Keratinocyte (primary cell): ENCODE measurements at places on chromosomes 12 and 14.
A peak's percentile ranks its signal among the peaks of the same experiment; 100 is the strongest.

GRCh38 chr12:11618046-11618445 is 31.4 kb upstream of the ETV6 start:
- no peak for DNase-seq

GRCh38 chr14:101507836-101508150 is 53.5 kb upstream of the DIO3 start:
- DNase-seq = no peak

DNA sequence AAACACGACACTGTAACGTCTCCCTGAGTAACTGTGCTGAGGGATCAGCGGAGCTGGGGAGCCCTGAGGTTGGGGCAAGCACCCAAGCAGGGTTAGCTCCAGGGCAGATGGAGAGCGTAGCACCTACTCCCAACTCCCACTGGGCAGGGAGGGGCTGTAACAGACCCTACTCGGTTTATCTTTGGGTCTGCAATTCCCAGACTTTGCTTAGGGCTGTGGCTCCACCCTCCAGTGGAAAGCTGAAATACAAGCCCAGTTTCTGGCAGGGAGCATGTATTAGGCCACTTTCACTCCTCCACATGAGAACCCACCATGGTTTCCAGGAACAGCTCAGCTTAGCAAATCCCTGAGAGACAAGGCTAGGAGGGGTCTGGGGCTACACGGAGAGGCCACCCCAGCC is 17.3 kb upstream of the TC2N start:
- DNase-seq = no peak

- DNase-seq = no peak
Measured at GRCh38 chr14:47543459-47543858, 131.9 kb downstream of the MDGA2 start.

DNA sequence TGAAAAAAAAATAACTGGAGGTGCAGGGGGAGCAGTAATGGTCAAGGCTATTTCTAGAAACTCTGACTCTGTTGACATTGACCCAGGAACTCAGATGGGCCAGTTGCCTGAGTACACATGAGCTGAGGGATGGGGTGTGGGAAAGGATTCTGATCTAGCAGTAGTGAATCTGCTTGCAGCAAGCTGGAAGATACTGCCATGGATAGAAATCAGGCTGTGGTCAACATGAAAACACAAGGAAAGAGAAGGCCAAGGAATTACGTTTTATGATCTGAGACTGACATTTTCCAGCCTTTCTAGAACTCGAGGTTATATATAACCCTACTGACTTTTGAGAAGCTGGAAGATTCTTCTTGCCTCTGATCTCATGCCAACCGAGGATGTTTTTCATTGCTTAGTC is 90.0 kb downstream of the ANO6 start:
- no peak for DNase-seq

DNA sequence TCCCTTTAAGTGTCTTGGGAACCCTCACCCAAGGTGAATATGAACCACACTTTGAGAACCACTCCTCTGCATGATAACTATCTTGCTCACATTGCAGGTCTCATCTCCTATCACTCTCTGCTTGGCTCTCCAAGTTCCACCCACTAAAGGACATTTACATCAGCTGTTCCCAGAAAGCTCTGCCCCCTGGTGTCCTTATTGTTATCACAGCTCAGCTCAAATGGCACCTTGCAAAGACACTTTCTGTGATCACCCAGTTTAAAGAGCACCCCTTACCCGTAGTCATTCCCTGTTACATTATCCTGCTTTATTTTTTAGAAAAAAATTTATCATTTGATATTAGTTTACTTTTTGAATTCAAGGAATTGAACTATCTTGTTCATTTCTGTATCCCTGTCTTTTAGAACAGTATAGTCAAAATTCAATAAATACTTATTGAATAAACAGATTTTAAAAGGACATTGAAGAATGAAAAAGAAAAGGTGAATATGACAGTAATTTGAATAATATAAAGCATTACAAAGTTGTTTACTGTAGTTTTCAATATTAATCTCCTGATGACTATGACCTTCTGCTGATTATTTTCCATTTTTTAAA is 20.5 kb upstream of the GUCY2C start:
- DNase-seq = peak; percentile 23

- DNase-seq = no peak
Measured at GRCh38 chr14:89853936-89854693, 100.4 kb downstream of the EFCAB11 start.

DNA sequence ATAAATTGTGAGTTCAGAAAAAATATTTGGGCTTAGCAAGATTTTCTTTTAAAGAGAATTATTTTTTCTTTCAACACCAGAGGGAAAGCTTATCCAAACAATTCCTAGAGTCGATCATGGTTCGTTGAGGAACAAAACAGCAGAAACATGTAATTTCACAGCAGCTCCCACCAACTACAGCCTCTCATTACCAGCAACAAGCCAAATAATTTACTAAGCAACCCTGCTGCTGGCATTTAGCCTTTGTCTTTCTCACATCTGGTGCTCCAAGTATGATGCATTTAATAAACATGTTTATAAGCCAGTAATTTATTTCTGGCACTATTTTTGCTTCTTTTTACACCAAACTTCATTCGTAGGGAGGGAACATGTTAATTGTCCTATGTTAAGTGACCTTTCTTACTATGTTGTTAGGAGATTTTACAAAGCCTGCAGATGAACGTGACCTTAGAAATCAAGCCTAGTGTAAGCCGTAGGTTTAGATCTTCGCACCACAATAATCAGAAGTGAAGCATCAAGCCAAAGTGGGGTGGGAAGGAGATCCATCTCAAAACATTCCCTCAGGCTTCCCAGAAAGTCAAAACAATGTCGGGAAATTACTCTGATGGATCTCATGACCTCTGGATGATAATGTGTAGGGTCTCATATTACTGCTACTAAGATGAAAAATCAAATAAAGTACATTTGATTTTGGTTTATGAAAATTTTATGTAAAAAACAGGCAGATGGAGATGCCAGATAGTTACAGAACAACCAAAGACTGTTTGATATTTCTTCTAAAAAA is 128.4 kb downstream of the RPAP3 start:
- DNase-seq = no peak

GRCh38 chr12:108076556-108076955 is 52.5 kb upstream of the WSCD2 start:
- DNase-seq = no peak

- DNase-seq = no peak
Measured at GRCh38 chr12:54725233-54725843, 77.2 kb upstream of the DCD start.

DNA sequence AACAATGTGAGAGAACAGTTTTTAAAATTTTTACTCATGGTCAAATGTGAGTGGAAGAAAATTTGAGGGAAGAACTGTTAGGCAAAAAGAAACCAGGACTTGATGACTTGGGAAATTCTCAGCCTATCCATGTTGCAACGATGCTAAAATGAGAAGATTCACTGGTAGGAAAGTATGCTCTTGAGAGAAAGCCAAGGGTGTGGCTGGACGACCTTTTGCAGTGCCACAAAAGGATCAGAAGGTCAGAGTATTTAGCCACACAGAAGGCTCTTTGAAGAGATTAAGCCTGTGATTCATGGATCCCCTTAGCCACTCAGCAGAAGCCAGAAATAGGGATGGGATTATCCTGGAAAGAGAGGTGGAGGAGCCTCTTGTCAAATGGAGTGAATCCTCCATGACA is 336.8 kb downstream of the LRIG3 start:
- DNase-seq = no peak

DNA sequence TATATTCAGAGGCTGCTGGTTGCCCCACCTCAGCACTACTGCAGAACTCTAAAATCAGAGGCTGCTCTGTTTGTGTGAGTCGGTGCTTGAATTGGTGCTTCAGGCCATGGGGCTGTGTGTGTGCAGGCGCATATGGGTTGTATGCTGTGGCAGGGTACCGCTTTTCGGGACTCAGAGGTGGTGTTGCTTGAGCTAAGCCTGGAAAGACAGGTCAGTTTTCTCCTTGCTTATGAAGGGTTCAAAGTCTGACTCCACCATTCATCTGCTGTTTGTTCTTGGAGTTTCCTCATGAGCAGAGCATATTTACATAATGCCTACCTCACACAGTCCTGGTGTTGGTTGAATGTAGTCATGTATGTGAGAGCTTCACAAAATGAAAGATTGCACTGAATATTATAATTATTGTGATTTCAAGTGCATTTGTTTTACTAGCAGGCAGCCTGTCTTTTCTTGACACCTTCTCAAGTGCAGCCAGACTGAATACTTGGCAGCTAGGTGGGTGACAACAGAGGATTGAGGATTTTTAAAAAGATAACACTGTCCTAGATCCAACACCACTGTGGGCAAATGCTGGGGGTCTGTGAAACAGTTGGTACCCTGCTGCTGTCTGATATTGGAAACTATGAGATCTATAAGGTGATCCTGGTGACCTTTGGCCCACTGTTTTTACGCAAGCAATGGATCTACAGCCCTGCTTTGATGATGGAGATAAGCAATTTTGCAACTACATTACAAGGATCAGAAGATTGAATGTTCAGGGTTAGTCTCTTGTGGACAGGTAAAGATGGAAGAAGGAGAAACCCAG is 1.0 kb upstream of the ANG start:
- no peak for DNase-seq

GRCh38 chr12:120264904-120265472 is 542 bp downstream of the PXN start:
- DNase-seq = no peak

DNA sequence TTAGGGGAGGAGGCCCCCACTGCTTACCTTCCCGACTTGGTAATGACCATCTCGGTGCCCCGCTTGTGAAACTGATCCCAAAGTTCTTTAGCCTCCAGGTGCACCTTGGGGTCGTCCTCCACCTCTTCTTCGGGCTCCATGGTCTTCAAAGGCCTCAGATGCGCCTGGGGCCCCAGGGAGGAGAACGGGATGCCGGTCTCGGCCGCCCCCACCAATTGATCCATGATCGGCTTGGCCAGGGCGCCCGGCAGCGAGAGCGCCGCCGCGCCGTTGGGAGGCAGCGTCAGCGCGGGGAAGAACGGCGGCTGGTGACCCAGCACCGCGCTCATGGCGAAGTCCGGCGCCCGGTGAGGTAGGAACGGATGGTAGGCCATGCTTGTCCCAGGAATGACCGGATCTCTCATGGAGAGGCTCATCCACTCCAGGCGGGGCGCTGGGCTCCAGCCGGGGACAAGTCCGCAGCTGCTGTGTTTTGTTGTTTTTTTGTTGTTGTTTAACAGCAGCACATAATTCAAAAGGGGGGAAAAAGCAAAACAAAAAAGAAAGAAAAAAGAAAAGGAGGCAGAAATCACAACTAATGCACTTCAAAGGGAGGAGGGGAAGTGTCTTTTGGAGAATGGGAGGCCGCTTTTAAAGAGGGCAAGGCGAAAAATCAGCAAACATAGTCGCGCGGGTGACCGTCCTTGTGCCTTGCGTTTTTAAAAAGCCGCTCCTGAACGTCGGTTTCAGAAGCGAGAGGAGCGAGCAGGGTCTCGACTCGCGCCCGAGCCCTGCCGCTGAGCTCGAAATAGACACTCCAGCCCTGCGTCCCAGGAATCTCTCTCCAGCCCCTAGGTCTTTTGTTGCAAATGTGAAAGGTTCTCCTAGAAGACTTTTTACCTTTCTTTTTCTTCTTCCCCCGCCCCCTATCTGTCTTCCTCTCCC is 928 bp downstream of the TBX3 start:
- no peak for DNase-seq

- DNase-seq = no peak
Measured at GRCh38 chr12:100720016-100720654, 74.4 kb upstream of the ANO4 start.

- DNase-seq = no peak
Measured at GRCh38 chr14:94058674-94059138, 22.3 kb downstream of the DDX24 start.

DNA sequence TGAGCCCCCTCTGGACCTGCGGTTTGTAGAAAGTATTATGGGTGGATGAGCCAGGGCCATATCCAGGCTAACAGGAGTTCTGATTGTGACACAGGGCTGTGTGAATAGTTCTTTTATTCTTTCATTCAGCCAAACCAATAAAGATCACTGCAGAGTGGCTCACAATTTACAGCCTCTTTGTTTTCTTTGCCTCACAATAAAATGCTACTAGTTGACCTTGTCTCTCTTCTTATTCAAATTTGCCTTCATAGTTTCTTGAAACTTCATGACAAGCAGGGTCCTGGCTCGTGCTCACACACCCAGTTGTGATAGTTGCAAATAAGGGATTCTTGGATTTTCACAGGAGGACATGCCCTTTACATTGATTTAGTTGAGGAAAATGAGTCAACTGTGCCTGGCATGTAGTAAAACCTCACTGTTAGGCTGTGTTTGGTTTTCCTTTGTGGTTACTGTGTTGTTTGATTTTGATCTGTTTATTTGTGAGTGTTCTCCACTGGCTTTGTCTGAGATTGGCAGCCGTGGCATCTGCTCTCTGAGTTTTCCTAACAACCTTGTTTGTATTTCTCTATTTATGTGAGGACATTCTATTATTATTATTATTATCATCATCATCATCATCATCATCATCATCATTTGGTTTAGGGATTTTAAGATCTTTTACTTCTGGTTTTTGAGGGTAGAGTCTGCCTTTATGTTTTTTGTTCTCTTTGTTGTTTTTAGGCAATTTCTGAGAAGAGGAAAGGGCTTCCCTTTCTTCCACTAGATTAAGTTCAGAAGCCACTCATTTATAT is 2.7 kb upstream of the KRT6B start:
- no peak for DNase-seq

DNA sequence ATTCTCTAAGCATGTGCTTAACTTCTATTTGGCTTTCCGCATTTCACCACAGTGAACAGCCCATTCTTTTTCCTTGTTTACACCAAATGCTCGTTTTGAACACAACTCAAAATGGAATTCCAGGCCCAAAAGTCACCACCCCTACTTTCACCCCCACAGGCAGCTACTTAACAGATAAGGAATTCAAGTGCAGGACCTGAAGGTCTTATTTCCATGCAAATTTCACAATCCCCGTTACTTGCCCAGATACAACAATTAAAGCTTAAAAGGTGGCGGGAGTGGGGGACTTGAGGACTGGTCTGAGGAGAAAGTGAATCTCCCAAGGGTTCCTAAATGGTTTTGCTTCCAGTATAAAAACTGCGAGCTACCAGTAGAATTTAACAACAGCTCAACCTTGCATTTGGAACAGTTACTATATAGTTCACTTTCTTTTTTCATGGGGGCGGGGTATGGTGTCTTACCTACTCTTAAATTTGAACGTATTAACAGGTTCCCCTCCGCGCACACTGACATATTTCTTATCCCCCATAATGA is 3.7 kb downstream of the USP44 start:
- DNase-seq = no peak

- no peak for DNase-seq
Measured at GRCh38 chr12:94563286-94563685, 87.1 kb downstream of the TMCC3 start.

GRCh38 chr12:128483526-128484255 is 216.7 kb downstream of the TMEM132C start:
- DNase-seq = no peak
